ENCODE measurements at places on chromosomes 1 and 21. TPM values are rescaled to one million over a fixed set of nuclear protein-coding genes. Genes with fewer than 3 reads are reported as not detected.

DNA sequence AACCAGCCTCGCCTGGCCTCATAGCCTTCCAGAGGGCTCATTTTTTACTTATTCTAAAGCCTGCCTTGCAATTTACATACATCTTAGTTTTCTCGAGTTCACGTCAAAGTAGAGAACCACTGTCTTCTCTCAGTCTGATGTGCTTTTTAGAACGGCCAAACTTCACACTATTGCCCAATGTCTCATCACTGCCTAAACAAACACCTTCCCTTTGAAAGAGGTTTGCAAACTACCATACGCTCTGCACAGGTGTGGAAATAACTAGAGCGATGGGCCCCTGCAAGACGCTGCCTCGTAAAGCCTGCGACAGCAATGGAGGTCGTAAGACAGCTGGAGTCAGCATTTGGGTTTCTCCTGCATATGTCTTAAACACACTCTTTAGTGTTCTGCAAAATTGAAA is 22.6 kb downstream of the PRDM15 start:
- H3K4me3 ChIP-seq: no peak overlapping the region
- H3K4me1 ChIP-seq: no peaks in the 10 kb centered on the region
- no peaks in the 10 kb centered on the region for H3K27me3 ChIP-seq
- H3K36me3 ChIP-seq: peaks cover 23% of the 10 kb centered on the region

- no peaks in the 10 kb centered on the region for H3K27me3 ChIP-seq
- peak; percentile 88 for DNase-seq
- H3K4me1 ChIP-seq: peaks cover 68% of the 10 kb centered on the region
- peaks cover 87% of the 10 kb centered on the region for H3K36me3 ChIP-seq
These were observed 19.1 kb downstream of the RUNX3 start for GRCh38 chr1:24910751-24911650.

DNA sequence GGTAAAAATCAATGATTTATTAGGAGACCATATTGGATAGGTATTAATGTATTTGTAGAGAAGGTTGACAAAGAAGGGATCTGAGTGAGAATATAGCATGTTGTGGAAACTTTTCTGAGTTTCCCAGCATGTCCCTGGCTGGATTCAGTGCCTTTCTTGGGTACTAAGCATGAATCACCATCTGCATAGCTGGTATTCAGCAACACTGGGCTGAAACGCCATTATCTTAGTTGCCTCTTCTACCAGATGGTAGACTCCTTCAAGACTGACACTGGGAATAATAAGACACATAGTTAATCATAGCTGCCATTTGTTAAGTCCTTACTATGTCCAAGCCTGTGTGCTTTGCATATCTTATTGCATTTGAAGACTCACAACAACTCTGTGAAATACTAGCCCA is 45.5 kb downstream of the ATP5PF start:
- H3K4me1 ChIP-seq: no peaks in the 10 kb centered on the region
- no peaks in the 10 kb centered on the region for H3K36me3 ChIP-seq
- H3K4me3 ChIP-seq: no peak overlapping the region
- peaks cover 7% of the 10 kb centered on the region for H3K27me3 ChIP-seq
- no peak overlapping the region for H3K27ac ChIP-seq

GRCh38 chr1:198628067-198628455 is 10.8 kb upstream of the PTPRC start:
- no peaks in the 10 kb centered on the region for H3K27me3 ChIP-seq
- H3K4me3 ChIP-seq: peak overlapping the region; percentile 65
- H3K4me1 ChIP-seq: peaks cover 91% of the 10 kb centered on the region

- H3K27ac ChIP-seq: peak within 1 kb of the TSS; percentile 94
- peaks cover 26% of the 10 kb centered on the region for H3K4me1 ChIP-seq
- H3K4me3 ChIP-seq: peak within 1 kb of the TSS; percentile 93
- peak; percentile 96 for DNase-seq
- H3K36me3 ChIP-seq: peaks cover 6% of the 10 kb centered on the region
- peaks cover 2% of the 10 kb centered on the region for H3K27me3 ChIP-seq
These were observed at the start of gene TMEM50B for GRCh38 chr21:33479679-33480480. Gene TMEM50B, minus strand, starts transcription at chr21:33479974. Its CDS starts 11,089 bp downstream, at chr21:33468885.

- H3K4me3 ChIP-seq: no peak overlapping the region
- H3K36me3 ChIP-seq: peaks cover 3% of the 10 kb centered on the region
- DNase-seq: no peak
- no peaks in the 10 kb centered on the region for H3K4me1 ChIP-seq
These were observed 8.3 kb downstream of the KDF1 start for GRCh38 chr1:26951821-26952497.

GRCh38 chr1:167173516-167174184 is 47.0 kb upstream of the POU2F1 start:
- DNase-seq: no peak
- peaks cover 9% of the 10 kb centered on the region for H3K27me3 ChIP-seq
- H3K4me1 ChIP-seq: no peaks in the 10 kb centered on the region
- no peaks in the 10 kb centered on the region for H3K36me3 ChIP-seq

DNA sequence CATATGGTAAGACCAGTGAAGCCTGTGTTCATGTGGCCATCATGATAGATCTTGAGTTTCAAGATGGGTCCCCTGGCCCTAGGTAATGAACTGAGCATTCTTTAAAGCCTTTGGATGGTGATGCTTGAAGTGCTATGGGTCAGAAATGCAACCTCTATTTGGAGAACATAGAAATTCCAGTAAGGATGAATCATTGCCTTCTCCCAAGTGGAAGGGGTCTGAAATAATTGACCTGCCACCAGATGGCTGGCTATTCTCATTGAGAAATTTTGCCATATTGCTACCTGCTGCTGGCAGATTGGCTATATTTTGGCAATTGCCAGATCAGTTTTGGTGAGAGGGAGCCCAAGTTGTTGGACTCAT is 739 bp upstream of the IFI6 start:
- peak overlapping the region; percentile 97 for H3K4me3 ChIP-seq
- H3K4me1 ChIP-seq: peaks cover 40% of the 10 kb centered on the region
- H3K36me3 ChIP-seq: peaks cover 23% of the 10 kb centered on the region
- H3K27ac ChIP-seq: peak overlapping the region; percentile 96
- no peaks in the 10 kb centered on the region for H3K27me3 ChIP-seq

Gene TTC39A
- total RNA-seq: not detected
